Activated CD4-positive, alpha-beta T cell treated with anti-CD3 and anti-CD28 coated beads, Interleukin-2, Interleukin-6, amounts not matched to agents 100 ng/mL and 50 ng/mL, durations not matched to agents 16 hours and 8 hours (primary cell): ENCODE measurements at places on chromosomes 11 and 22.

DNA sequence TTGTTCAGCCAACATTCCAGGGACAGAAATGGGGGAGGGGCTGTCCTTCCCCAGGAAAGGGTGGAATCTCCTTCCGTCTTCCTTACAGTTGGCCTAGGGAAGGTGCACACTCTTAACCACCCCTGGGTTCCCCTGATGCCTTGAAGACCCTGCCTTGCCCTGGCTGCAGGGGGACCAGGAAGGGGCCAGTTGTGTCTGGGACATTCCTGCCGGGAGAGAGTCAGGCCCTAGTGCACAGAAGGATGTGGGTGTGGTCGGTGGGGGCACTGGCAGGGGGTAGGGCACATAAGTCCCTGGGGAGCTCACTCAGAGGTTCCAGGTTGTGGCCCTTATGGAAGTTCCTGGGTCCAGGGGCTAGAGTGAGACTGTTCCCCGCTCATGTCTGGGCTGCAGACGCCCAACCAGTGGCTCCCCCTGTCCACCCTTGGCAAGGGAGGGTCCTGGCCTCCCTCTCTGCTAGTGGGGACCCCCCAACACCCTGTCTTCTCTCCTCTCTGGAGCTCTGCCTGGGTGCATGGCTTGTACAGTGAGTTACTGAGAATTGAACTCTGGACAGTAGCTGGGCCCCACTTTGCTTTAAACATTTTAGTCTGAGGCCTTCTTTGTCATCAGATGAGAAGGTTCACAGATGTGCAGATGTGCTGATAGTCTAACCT, 2.0 kb upstream of the APOBEC3A start:
- no peak for DNase-seq

DNA sequence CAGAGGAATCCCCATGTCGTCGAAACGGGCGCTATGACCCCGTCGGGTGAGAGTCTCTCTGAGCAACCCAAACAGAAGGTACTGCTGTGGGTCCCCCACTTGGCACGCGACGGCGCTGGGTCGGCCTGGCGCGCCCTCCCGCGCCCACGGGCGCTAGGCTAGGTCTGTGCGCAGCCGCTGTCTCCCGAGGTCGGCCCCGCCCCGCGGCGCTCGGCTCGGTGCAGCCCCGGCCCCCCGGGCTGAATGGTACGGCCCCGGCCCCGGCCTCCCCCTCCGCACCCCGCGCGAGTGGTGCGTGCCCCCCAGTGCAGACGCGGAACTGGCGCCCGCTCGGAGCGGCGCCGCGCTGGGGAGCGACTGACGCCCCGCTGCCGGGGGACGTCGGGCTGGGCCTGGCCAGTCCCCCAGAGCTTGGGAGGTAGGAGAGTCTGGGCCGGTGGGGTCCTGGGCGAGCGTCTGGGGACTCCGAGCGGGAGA, at the start of gene MADD:
TSS of gene MADD (plus strand) at position 305 of the 477 bp plus-strand sequence.
- peak; percentile 92 for DNase-seq

DNA sequence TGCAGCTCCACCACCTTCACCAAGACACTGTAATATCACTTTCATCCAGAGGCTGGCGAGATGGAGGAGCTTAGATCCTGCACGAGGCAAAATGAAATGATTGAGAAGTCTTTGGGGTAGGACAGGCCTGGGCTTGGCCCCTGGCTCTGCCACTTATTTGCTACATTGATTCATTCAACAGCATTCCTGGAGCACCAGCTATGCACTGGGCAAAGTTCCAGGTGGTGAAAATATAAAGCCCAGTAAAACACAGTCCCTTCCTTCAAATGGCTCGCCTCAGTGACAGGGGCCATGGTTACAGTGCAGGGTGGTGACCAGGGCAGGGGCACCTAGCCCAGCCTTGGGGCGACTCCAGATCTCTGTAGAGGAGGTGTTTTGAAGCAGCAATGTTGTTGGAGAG, 19.7 kb downstream of the ALX4 start:
- DNase-seq, result no peak

DNA sequence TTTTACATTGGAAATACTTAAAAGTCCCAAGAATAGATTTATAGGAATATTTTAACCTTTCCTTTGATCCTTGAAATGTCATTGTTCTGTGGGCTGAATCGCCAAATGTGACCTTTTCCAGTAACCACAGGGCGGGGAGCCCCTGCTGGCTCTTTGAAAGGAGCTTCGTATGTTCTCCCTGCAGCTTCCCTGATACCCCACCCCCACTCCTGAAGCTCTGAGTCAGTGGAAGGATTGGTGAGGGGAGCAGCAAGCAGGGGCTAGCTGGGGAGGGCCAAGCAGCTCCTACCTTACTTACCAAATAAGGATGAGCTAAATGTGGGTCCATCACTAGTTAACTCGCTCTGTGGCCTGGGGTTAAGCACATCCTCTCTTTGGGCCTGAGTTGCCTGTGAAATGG, 87.7 kb downstream of the CHST1 start:
- DNase-seq, result no peak

GRCh38 chr22:23251445-23252093, 71.3 kb downstream of the BCR start:
- peak; percentile 37 for DNase-seq

DNA sequence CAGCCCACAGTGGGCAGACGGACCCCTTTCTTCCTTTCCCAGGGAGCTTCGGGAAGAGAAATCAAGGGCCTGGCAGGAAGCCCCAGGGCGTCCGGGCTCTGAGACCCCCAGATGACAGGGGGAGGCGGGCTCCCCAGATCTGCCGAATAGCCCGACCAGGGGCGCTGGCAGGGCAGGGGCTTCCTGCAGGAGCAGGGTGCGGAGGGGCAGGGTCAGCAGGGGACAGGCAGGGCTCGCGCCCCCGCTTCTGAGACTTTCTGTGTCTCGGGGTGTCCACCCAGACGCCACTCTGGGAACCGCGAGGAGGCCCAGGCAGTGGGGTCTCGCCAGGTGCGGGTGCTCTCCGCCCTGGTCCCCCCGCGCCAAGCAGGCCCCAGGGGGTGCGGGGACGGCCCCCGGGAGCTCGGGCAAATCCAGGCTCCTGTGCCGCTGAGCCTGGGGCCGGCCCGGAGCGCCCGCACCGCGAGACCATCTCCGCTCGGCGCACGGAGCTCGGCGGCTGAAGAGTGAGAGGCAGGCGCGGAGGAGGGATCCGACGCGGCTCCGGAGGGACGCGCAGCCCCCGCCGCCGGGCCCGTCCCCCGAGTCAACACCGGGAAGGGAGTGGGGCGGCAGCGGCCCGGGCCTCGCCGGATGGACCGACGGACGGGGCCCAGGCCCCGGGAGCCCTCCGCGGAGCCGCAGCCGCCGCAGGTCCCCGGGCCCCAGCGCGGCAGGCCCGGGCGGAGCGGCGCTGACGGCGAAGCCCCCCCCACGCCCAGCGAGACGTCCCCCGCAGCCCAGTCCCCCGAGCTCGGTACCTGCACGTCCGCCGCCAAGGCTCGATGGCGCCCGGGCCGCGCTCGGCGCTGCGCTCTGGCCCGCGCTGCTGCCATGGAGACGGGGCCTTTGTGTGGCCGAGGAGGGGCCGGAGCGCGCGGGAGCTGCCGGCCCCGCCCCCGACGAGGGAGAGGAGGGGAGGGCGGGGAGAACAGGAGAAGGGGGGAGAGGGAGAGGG, at the start of gene PLXNB2:
TSS of gene PLXNB2 (minus strand) at position 894 of the 997 bp plus-strand sequence. CDS start 17,062 bp downstream, outside the sequence.
- DNase-seq, result peak; percentile 42

- no peak for DNase-seq
Measured at GRCh38 chr11:7595951-7596350, 77.3 kb downstream of the CYB5R2 start.

DNA sequence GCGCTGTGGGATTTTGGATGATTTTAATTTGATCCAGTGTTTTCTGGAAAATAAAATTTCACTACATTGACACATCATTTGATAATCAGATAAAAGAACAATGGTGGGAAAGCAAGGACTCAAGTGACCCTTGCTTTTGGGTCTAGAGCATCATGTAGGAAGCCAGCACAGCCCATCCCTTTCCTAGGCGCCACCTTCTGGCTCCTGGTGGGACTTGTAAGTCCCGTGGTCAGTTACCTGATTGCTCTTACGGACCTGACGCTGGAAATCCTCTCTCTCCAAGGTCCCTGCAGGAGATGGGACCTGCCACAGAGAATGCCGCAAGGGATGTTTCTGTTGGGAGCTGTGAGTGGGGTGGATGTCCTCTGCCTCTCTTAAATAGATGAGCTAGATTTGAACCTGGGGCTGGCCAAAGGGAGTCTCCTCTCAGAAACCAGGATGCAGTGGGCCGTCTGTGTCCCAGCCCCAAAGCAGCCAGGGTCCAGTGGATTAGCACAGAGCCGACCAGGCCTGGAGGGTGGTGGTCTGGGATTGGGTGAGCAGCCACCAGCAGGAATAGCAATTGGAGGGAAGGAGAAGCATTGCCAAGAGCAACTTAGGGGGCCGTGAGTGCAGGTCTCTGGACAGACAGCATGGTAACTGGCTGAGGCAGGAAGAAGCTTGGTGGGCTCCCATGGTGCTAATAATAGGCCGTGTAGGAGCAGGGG, 21.7 kb downstream of the TIMP3 start:
- DNase-seq, result peak; percentile 12

DNA sequence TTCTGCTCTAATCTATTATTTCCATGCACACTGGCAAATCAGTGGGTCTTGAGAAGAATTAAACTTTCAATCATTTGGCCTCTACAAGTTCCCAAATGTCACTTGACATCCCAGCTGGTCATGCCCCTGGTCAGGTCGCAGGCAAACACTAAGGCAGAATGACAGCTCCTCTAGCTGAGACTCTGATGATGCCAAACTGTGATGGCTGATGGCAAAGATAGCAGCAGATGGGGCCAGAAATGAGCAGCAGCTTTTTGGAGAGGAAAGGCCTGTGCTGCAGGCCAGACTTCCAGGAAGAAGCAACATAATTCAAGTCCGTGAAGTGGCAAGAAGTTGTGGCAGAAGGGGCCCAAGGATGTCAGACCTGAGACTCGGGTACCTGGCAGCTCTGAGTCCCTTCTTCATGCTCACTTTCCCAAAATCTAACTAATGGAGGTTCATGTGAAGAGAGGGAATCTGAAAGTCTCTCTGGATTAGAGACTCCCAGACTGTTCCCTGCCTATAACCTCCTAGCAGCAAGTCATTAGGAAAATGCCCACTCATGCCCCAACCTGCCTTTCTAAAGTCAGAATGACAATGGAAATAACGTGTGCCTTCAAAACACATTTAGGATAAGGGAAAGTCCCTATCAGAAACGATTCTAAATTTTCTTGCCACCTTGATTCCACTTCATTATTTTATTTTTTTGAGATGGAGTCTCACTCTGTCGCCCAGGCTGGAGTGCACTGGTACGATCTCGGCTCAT, 9.4 kb upstream of the PMM1 start:
- no peak for DNase-seq

DNA sequence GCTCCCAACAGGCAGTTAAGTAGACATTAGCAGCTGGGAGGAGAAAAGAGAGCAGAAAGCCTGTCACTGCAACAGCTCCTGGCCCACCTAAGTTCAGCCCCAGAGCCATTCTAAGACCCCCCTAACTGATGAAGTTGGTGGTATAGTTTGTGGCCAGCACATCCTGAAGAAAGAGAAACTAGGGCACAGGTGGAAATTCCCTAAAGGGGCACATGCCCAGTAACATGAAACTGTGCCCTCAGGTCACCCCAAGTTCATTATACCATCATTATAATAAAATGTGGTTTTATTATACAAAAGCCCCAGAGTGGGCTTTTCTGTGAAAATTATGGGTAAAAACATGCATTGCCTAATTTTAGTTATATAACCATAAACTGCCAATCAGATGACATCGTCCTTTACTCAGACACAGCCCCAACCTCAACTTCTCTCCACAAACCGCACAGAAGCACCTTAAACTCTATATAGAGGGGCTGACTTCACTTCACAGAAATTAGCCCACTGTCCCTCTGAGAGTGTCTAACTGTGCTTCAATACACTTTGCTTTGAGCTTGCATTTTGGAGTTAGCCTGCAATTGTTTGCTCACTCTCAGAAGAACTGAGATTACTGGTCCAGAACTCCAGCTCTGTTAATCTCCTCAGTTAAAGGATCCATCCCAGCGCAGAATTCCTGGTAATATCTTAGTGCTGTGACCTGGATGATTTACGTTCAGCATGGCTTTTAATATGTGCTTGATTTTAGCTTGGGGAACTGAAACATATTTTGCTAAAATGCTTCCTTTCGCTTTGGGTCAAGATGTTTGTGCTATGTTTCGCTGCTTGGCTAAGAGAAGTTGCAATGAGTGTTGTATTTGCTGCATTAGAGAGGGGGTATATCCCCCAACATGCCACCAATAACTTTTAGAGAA, 1.8 kb upstream of the APOL3 start:
- peak; percentile 44 for DNase-seq

- no peak for DNase-seq
Measured at GRCh38 chr22:45638197-45638596, 33.4 kb upstream of the ATXN10 start.

- DNase-seq, result no peak
Measured at GRCh38 chr22:40108396-40108795, 69.3 kb upstream of the TNRC6B start.

GRCh38 chr11:134607963-134608750, 196.1 kb upstream of the B3GAT1 start:
- no peak for DNase-seq

DNA sequence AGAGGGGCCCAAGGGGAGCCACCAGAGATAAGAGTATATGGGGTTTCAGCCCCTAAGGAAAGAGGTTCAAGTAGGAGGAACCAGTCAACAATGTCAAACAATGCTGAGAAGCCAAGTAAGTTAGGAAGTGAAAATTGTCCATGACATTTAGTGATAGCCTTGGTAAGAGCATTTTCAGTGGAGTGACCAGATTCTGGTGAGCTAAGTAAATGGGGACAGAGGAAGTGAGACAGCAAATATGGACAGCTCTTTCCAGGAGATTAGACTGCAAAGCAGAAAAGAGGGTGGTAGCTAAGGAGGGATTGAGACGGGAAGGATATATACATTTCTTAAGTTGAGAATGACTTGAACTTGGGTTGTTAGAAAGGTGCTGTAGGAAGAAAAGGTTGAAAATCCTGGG, 22.9 kb downstream of the POLD3 start:
- no peak for DNase-seq

GRCh38 chr11:17154409-17155159, 53.2 kb downstream of the PIK3C2A start:
- no peak for DNase-seq

DNA sequence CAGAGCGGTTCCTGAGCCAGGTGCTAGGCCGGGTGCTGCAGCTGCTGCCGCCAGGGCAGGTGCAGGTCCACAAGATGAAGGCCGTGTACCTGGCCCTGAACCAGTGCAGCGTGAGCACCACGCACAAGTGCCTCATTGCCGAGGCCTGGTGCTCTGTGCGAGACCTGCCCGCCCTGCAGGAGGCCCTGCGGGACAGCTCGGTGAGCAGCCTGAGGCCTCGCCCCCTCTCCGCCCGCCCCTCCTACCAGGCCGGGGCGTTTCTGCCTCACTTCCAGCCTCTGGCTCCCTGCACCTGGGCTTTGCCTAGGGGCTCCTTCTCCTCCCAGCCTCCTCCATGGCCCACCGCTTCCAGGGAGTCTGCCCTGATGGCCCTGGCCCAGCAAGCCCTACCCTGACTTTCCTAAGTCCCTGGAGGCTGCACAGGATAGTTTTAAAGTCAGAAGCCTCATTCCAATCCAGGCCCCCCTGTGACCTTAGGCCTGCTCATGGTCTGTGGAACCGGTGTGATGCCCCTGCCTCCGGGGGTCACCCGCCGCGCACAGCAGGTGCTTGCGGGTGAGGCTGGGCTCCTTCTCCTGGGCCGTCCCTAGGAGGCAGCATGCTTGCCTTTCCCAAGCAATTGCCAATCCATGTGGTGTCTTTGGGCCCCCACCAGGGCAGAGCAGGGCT, 5.5 kb downstream of the TCIRG1 start:
- DNase-seq, result no peak

- no peak for DNase-seq
Measured at GRCh38 chr22:48639896-48640748, 1187.6 kb downstream of the BRD1 start.

GRCh38 chr11:112316971-112317370, 56.3 kb upstream of the PLET1 start:
- DNase-seq, result no peak
